Cerebellum (tissue), 4 donors: ENCODE measurements at places on chromosomes 6 and 20. TPM values are rescaled to one million over a fixed set of nuclear protein-coding genes. Genes with fewer than 3 reads are reported as not detected.

Gene GHRH
- total RNA-seq, result not detected

Gene ARMH2
- total RNA-seq, result not detected

Gene THBS2
- total RNA-seq, result 5.8 TPM

Gene FBXO9
- 39.6 TPM for total RNA-seq

Gene TAGAP
- 2.4 TPM for total RNA-seq

Gene SLC35F1
- total RNA-seq, result 49.6 TPM

Gene SLC29A1
- 10.8 TPM for total RNA-seq

Gene PDE10A
- total RNA-seq, result 41.5 TPM

Gene DYNLT2
- total RNA-seq, result 2.9 TPM

Gene JAG1
- 50.8 TPM for total RNA-seq

Gene RUNX2
- total RNA-seq, result 0.54 TPM

Gene C6orf163
- 12.3 TPM for total RNA-seq

Gene SLC35D3
- total RNA-seq, result 0.36 TPM

Gene RALGAPB
- 63.0 TPM for total RNA-seq

Gene SIM1
- not detected for total RNA-seq

Gene PTGIS
- total RNA-seq, result 9.7 TPM

Gene LGSN
- total RNA-seq, result not detected

Gene HCRTR2
- 10.2 TPM for total RNA-seq

Gene C6orf132
- total RNA-seq, result not detected

Gene MYMX
- total RNA-seq, result not detected

Gene PTPRT
- 21.1 TPM for total RNA-seq

Gene MYLK2
- total RNA-seq, result 1.1 TPM

Gene PNRC1
- 75.8 TPM for total RNA-seq
